ENCODE measurements at places on chromosomes 6 and 20.

- ATAC-seq: peak; percentile 20
Measured at GRCh38 chr6:151721146-151721545, 86.3 kb upstream of the ESR1 start.

DNA sequence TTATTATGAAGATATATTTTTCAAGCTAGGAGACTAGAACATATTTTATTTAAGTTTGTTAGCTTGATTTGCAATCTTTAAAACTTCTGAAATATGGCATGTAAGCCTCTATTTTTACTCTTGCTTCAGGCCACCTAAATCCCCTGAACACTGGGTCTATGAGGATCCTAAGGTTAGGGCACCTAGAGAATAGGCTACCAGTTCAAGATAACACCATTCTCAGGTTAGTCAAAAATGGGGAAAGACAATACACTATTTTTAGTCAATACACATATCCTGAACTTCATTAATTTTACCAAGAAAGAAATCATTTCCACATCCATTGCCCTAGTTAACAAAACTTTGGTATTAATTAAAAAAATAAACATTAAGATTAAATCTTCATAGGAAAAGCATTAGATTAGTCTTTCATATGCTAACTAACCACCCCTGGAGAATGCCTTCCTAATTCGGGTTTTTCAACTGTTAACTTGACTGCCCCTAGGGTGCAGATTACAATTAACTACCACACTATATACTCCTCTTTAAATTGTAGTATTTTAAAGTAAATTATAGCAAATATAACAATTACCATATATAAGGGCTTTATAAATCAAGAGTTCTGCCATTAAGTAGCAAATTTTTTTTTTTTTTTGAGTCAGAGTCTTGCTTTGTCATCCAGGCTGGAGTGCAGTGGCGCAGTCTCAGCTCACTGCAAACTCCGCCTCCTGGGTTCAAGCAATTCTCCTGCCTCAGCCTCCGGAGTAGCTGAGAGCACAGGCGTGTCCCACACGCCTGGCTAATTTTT lies 6.7 kb upstream of the HSF2 start:
- no peak for ATAC-seq

GRCh38 chr6:27836141-27836782 lies 75.9 kb downstream of the OR2B2 start:
- no peak for ATAC-seq

GRCh38 chr6:44373787-44374186 lies 13.7 kb upstream of the CDC5L start:
- no peak for ATAC-seq

DNA sequence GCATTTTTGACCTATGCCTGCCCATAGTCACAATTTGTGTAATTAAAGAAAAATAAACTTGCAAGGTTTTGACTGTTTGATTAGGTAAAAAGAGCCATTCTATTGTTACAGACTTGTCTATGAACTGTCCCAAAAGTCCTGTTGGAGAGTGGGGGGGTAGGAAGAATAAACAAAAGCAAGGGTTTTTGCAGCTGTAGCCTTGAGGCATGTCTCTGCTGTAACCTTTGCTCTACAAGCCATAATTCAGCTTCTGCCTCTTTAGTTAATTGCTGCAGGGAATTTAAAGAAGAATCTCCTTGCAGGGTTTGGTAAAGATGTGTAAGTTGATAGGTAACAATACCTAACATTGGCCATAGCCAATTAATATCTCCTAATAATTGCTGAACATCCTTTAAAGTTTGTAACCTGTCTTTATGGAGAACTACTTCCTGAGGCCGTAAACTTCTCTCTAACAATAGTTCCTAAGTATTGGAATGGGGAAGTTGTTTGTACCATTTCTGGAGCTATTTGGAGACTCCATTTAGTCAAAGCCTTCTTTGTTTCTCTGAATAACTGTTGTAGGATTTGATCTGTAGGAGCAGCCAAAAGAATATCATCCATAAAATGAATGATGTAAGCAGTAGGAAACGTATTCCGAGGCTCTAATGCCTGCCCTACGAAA lies 7.9 kb upstream of the ABHD12 start:
- ATAC-seq: no peak

- ATAC-seq: no peak
Measured at GRCh38 chr6:24940311-24940917, 4.7 kb upstream of the RIPOR2 start.

- no peak for ATAC-seq
Measured at GRCh38 chr6:12265791-12266190, 24.4 kb upstream of the EDN1 start.

- no peak for ATAC-seq
Measured at GRCh38 chr20:48773837-48774418, 53.9 kb downstream of the PREX1 start.

DNA sequence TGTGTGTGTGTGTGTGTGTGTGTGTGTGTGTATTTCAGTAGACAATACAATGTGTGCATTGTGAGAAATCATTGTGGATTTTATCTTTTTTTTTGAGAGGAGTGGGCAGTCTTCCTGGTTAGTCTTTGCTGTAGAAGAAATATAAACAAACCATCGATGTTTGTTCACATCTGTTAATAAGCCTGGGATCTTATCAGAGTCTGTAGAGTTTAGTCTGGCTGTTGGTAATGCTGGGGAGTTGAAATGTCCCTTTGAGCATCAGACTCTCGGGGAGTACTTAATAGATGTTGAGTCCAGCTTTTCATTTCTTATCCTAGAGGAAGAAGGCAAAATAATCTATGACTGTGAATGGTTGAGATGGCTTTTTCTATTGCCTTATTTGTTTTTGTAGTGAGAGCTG lies 96.6 kb upstream of the SUPT3H start:
- ATAC-seq: no peak

GRCh38 chr6:125574604-125575003 lies 174.8 kb upstream of the HEY2 start:
- no peak for ATAC-seq

DNA sequence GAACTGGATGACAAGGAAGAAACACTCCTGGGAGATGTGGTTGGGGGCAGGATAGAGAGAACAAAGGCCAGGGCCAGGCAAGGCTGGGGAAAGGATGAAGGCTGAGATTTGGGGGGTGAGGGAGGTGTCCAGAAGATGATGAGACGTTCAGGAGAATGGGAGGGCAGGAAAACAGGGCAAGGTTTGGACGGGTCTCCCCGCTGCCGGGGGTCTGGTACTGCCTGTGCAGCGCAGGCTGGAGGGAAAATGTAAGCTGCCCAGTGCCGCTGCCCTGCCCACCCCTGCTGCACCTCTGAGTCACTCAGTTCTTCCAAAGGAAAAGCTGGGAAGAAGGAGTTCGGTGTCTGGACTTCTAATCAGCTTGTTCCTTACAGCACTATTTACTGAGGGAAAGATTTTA lies 130.9 kb downstream of the DTNBP1 start:
- no peak for ATAC-seq

- peak; percentile 87 for ATAC-seq
Measured at GRCh38 chr6:31068669-31069340, 43.6 kb downstream of the C6orf15 start.

- ATAC-seq: no peak
Measured at GRCh38 chr6:3458706-3459421, 2.0 kb upstream of the SLC22A23 start.

GRCh38 chr6:21941926-21942325 lies 348.4 kb downstream of the SOX4 start:
- peak; percentile 16 for ATAC-seq

DNA sequence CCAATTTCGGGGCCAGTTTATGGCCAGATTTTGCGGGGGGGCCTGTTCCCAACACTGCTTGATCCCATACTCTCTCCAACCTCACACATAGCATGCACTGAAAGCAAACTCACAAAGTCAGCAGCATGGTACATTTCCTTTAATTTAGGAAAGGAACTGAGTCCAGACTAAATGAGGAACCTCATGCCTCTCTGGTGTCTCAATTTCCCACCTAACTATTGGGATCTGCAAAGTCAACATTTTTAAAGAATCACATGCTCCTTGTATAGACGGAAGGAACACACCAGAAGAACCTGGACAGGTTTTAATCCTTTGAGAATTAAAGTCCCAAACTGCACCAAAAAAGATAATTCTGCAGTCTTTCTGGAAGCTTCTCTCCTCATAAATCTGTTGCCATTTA lies 33.3 kb downstream of the FAM50B start:
- ATAC-seq: no peak

GRCh38 chr20:23257848-23258746 lies 92.5 kb upstream of the NXT1 start:
- peak; percentile 81 for ATAC-seq

GRCh38 chr20:8244637-8245036 lies 112.6 kb downstream of the PLCB1 start:
- peak; percentile 24 for ATAC-seq

GRCh38 chr6:127950566-127951145 lies 49.8 kb upstream of the THEMIS start:
- ATAC-seq: no peak

DNA sequence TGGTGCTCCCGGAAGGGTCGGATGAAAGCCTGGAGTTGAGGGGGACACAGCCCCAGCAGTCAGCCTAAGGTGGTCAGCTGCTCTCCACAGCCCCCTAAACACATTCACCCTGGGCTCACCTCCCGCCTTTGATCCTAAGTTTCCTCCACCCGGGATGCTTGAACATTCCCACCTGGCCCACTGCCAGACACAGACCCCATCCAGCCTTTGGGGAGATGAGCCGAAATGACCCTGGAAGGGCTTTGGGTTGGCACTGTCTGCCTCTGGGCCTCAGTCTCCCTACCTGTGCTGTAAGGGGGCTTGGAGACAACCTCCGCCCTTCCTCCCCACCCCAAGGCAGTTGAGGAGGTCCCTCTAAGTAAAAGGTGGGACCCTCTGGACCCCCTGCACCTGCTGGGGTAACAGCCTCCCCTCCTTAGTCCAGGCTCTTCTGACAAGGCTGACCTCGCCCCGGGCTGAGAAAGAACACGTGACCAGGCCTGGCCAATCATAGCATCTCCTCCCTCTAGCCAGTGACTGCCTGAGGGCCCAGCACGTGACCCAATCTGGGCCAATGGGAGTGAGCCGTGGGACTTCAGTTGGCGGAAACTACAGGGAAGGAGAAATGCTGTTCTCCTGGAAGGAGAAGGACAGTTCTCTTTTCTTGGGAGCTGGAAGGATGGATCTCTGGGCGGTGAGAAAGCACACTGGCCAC lies 16.9 kb upstream of the UBE2V1 start:
- ATAC-seq: peak; percentile 54

GRCh38 chr20:9110916-9111432 lies 42.1 kb downstream of the PLCB4 start:
- no peak for ATAC-seq

- ATAC-seq: no peak
Measured at GRCh38 chr6:924661-925060, 231.7 kb upstream of the EXOC2 start.

DNA sequence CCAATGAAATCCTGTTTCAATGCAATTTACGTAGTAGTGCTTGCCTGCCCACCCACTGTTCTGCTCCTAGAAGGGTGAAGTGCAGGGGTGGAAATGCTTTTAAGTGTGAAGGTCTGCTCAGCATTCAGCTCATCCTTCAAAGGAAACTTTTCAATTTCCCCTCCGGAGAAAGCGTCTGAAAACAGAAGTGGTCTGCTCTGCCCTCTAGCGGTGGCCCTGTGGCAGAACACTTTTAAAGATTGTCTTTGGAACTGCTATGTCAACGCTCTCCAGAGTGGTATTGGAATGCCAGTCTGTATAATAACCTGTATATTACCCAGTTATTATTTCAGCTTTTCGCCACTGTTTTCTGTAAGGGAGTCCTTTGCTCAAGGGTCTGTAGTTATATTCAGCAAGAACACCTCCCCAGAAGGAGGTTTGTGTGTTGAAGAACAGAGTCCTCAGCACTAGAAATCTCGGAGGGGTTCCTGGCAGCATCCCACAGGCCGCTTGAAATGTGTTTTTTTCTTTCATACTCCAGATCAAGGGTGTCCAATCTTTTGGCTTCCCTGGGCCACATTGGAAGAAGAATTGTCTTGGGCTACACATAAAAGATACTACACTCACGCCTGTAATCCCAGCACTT lies 63.1 kb upstream of the KLHL31 start:
- ATAC-seq: peak; percentile 74

DNA sequence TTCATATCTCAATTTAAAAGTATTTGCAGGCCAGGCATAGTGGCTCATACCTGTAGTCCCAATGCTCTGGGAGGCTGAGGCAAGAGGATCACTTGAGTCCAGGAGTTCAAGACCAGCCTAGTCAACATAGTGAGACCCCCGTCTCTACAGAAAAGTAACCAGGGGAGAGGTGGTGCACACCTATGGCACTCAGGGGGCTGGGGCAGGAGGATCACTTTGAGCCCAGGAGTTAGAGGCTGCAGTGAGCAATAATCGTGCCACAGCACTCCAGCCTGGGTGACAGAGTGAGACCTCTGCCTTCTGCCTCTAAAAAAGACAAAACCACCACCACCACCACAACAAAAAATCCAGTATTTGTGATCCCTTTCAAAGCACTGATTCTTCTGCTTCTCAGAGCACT lies 185.5 kb upstream of the QKI start:
- no peak for ATAC-seq

DNA sequence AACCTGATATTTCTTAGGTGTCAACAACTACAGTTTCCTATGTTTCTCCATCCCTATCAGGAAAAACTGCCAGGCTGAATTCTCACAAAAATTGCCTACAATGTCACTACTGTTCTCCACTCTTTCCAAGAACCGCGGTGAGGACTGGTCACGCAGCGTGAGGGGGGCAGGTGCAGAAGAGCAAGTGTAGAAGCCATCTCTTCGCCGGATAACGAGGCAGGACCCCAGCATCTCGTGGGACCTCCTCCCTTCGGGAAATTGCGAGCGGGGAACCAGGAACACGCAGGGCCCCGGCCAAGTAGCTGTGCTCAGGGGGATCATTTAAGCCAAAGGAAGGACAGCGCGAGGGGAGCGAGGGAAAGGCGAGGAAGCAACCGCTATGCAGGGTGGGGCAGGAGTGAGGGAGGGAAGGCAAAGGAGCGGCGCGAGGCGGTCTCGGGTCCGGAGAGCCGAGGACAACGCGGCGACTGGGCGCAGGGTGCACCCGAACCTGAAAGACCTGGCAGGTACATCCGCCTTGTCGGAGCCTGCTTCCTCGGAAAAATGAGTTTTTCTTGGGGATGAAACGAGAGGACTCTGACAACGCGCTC lies 559 bp downstream of the APMAP start:
- ATAC-seq: peak; percentile 53

- peak; percentile 91 for ATAC-seq
Measured at GRCh38 chr6:41367700-41368099, 32.3 kb downstream of the NCR2 start.

- no peak for ATAC-seq
Measured at GRCh38 chr6:137871291-137871690, 4.2 kb downstream of the TNFAIP3 start.

GRCh38 chr6:116016846-116017545 lies 43.7 kb downstream of the FRK start:
- no peak for ATAC-seq

- ATAC-seq: no peak
Measured at GRCh38 chr6:14379568-14379967, 262.0 kb downstream of the CD83 start.

GRCh38 chr6:160519603-160520042 lies 144.5 kb downstream of the LPA start:
- peak; percentile 96 for ATAC-seq

- ATAC-seq: no peak
Measured at GRCh38 chr6:117739869-117740268, 64.6 kb downstream of the NUS1 start.

DNA sequence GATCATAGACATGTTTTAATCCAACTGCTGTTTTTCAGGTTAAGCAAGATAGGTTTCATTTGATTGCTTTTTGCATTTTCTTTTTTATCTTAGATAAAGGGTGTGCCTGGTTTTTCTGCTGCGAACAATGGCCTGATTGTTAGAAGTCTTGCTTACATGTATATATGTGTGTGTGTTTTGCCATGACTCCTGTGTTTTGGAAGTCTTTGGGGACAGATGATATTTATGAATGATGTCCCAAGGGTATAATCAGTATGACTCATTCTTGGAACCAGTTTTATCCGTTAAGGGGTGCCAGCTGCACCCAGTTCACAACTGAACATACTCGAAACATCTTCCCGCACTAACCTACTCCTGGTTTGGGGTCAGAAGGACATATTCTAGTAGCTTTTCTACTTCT lies 230.1 kb upstream of the SUPT3H start:
- ATAC-seq: peak; percentile 48
